Activated gamma-delta T cell (primary cell): ENCODE measurements at places on chromosomes 4 and X.

GRCh38 chr4:116180157-116180601 lies 905.2 kb downstream of the TRAM1L1 start:
- DNase-seq: no peak

- no peak for DNase-seq
These were observed 549.8 kb upstream of the MAGEB2 start for GRCh38 chrX:29665532-29665931.

DNA sequence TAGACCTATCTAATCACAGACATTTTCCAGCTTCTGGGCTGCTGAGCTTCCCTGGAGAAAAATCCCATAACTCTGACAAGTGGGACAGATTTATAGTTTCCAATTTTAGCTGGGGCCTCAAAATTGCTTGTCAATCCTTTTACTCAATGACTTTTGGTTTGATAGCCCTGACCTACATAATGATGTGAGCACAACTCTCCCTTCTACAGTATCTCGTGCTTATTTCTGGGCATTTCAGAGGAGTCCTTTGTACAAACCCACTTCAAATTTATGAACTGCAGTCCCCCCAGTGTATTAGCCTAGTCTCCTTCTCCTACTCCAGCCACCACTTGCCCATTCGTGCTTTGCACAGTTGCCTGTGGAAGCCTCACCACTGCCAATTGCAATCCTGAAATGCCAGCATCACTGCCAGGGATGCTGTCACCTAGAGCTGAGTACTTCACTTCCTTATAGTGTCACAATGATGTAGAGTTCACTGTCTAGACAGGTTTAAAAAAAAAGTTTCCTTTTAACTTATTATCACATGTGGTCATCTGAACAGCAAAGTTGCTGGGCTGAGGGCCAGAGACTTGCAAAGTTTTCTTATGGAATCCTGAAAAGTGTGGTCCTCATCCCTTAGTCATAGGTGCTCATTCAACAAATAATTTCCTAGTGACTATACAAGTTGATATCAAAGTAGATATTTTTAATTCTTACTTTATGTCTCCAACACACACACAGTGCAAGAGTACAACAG lies 21.2 kb downstream of the TRAM1L1 start:
- no peak for DNase-seq

- DNase-seq: no peak
These were observed 127.3 kb downstream of the PRSS12 start for GRCh38 chr4:118225511-118225910.

DNA sequence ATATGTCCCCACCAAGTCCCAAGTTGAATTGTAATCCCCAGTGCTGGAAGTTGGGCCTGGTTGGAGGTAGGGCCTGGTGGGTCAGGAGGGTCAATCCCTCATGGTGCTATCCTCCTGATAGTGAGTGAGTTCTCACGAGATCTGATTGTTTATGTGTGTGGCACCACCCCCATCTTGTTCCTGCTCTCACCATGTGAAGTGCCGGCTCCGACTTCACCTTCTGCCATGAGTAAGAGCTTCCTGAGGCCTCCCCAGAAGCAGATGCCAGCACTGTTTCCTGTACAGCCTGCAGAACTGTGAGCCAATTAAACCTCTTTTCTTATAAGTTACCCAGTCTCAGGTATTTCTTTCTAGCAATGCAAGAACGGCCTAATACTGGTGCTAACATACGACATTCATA lies 22.7 kb upstream of the TMEM33 start:
- no peak for DNase-seq

DNA sequence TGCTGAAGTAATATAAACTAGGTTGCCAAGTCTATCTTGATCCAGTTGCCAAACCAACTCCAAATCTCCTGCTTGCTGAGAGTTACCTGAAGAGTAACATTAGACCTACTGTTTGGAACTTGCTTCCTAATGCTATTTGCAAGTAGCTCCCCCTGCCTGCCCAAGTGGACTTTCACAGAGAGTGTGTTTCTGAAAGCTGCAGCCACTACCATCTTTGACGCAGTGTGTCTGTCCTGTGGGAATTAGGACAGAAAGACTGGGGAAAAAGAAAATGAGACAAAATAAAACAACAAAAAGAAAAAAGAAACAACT lies 195.0 kb upstream of the HS3ST1 start:
- DNase-seq: no peak

GRCh38 chrX:86148024-86148511 lies at the start of gene DACH2:
Gene DACH2 (plus strand): TSS chrX:86148451.
- DNase-seq: peak; percentile 10

DNA sequence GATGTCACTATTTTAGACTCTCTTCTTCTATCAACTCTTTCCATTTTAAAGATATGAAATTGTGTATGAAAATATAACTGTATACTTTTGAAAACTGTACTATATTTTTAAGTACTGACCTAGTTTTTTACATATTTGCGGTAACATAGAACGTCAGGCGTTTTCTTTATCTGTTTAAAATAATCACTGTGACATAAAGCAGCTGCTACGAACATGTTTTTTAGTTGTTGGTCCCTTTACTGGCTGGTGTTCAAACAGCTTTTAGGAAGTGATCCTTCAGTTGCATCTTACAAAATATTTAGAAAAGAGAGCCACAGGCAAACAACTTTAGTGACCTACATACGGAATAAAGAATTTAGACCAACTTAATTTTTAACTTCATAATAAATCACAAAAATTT lies 73.1 kb downstream of the METTL14 start:
- DNase-seq: no peak

GRCh38 chr4:185358959-185359358 lies 36.8 kb downstream of the LRP2BP start:
- DNase-seq: no peak
